ENCODE measurements at places on chromosomes 3 and 15. TPM values are rescaled to one million over a fixed set of nuclear protein-coding genes. Genes with fewer than 3 reads are reported as not detected.

CKMT1B gene
- not detected for total RNA-seq

ITIH3 gene
- total RNA-seq: not detected

DNA sequence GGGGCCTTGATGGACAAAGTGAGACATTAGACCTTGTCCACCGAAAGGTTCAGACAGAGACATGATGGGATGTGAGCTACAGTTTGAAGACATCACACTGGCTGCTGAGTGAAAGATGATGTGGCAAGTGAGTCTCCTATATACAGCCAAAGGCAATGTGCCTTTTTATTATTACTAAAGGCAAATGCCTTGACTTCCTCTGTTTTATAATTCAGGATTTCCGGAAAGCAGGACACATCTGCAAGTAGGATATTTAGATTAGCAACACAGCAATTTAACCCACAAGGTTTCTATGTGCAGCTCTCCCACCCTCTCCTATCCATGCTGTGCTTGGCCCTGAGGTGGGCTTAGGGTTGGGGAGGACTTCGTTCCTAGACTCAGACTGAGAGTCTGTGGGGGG lies 20.7 kb downstream of the SPATA12 start:
- H3K4me3 ChIP-seq: no peak overlapping the region
- no peak for DNase-seq
- peaks cover 46% of the 10 kb centered on the region for H3K27me3 ChIP-seq
- no peak overlapping the region for H3K27ac ChIP-seq

DNA sequence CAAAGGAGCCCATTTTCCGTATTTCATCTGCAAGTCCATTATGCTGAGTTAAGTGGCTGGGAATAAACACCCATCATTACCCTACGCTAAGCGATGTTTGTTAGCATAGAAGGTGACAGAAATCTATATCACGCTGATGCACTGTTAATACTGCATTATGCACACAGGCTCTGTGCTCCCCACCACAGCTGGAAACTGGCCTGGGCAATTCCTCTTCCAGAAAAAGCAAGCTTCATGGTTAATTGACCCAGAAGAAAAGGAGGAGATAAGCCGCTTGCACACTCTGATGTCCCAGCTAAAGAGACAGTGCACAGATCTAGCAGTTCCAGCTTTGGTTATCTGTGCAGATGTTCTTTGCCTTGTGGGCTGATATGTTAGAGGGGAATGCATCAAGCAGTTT lies 232.6 kb downstream of the NTRK3 start:
- H3K27ac ChIP-seq: no peak overlapping the region
- no peak overlapping the region for H3K4me3 ChIP-seq
- H3K4me1 ChIP-seq: no peaks in the 10 kb centered on the region
- no peak for DNase-seq

GRCh38 chr15:101684384-101684783 lies 32.2 kb upstream of the TM2D3 start:
- DNase-seq: no peak
- no peak overlapping the region for H3K27ac ChIP-seq
- no peaks in the 10 kb centered on the region for H3K4me1 ChIP-seq
- H3K27me3 ChIP-seq: no peaks in the 10 kb centered on the region
- H3K36me3 ChIP-seq: peaks cover 14% of the 10 kb centered on the region
- no peak overlapping the region for H3K4me3 ChIP-seq

Data from activated naive CD8-positive, alpha-beta T cell treated with anti-CD3 and anti-CD28 coated beads, Interleukin-2, amount 10 ng/mL, durations not matched to agents 7 days and 5 days (primary cell).